HCT116 (cell line): ENCODE measurements at places on chromosomes 2 and 18. TPM values are rescaled to one million over a fixed set of nuclear protein-coding genes. Genes with fewer than 3 reads are reported as not detected.

GRCh38 chr18:57210107-57210715, 63.3 kb downstream of the BOD1L2 start:
- DNase-seq = peak; percentile 63

GRCh38 chr2:6143812-6144211, 451.6 kb downstream of the SOX11 start:
- no peak for DNase-seq

DNA sequence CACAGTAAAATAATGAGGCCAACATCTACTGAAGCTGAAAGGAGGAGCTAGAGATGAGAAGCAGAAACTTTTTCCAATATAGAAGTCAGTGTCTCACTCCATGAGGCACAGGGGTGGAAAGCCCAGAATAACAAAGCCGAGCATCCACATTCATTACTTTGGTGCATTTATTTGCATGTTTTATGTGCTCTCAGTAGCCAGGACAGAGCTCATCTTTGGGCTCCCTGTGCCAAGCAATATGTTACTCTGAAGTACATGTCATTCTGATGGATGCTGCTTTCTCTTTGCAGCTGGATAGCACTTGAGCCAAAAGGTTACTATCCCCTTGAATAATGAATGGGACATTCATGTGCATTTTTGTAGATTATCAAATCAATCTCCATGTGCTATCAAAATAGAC, 338.6 kb upstream of the SOX11 start:
- DNase-seq = no peak

DNA sequence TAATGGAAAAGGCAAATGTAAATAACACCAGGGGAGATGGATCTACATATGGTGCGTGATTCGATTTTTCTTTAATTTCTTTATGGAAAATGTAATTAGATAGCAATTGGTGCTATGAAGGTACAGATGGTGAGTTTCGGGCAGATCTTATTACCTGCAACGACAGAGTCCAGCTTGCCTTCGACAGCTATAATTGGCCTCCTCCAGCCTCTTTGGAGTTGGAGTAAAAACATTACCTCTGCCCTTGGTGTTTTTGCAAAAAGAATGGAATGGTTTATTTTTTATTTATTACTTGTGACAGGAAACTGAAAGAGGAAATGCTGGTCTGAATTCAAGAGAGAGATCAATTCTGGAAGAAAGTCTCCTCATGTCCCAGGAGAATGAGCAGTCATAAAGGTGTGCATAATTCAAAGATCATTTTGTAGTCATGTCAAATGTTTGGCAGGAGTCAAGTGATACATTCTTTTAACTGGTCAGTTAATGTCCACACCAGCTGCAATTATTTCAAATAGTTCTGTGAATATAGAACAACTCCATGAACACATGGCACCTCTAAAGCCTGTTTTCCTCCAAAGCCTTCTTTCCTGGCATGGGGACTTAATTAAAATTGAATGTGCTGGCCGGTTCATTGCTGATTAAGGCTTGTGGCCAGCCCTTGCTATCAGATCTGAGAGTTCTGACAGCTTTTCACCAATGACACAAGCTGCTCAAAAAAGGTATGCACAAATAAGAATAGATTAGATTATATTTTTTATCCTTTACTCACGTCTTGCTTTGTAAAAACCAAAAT, 46.9 kb upstream of the KCNH7 start:
- DNase-seq = no peak

DNA sequence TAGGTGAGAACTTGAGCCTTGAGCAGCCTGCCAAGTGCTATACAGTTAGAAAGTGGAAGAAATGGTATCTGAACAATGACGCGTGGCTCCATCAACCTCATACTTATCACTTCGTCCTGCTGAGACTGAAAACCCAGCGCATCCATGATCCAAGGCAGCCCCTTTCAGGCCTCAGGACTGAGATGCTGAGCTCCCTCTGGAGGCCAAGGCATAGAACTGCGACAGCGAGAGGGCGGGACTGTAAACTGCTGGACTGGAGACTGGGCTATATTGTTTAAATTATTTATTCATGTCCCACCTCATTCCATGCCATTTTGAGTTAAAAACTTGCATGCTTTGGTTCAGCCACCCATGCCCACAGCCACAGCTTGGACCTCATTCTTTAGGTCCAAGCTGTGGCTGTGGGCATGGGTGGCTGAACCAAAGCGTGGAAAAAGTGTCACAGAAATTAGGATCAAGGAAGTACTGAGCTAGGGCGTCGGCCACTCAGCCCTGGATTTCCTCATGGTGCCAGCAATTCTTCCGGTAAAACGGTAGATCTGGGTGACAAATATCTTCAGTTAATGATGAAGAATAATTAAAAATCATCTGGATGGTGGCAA, 195.5 kb downstream of the L3MBTL4 start:
- no peak for DNase-seq

- peak; percentile 50 for DNase-seq
Observed at GRCh38 chr2:8872821-8873432, 35.5 kb upstream of the KIDINS220 start.

DNA sequence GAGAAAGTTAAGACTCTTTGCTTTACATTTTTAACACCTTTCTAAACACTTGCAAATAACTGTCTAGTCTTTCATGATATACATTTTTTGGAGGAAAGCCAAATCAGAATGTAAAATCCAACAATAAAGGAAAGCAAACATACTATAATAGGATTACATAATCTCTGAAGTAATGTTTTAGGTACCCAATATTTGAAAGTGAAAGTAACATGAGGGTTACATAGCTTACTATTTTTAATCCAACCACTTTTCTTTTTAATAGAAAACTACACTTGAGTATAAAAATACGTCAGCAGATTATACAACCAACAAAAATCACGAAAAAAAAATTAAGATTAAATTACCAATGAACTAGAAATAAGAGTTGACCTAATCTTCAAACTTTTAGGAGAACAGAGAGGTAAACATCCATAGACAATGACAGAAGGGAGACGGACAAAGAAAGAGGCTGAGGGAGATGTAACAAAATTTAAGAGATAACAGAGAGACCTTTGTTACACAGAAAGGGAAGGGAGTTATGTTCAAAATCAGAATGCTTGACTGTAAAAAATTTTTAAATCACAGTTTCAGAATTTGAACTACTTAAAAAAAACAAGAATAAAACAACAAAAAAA, 150.0 kb downstream of the IKZF2 start:
- no peak for DNase-seq

GRCh38 chr18:741931-742512, 29.6 kb upstream of the ENOSF1 start:
- peak; percentile 34 for DNase-seq

- no peak for DNase-seq
Observed at GRCh38 chr2:165529130-165529529, 59.6 kb downstream of the CSRNP3 start.

RAMP1 gene
- total RNA-seq = 23.4 TPM

DPP10 gene
- not detected for total RNA-seq

GPBAR1 gene
- 0.27 TPM for total RNA-seq

CAVIN2 gene
- total RNA-seq = 0.27 TPM

TRABD2A gene
- total RNA-seq = 4.6 TPM

GAL3ST2 gene
- 0.44 TPM for total RNA-seq

MAB21L4 gene
- not detected for total RNA-seq

GALM gene
- total RNA-seq = 10.2 TPM
